ENCODE measurements at places on chromosomes 2 and 18.

DNA sequence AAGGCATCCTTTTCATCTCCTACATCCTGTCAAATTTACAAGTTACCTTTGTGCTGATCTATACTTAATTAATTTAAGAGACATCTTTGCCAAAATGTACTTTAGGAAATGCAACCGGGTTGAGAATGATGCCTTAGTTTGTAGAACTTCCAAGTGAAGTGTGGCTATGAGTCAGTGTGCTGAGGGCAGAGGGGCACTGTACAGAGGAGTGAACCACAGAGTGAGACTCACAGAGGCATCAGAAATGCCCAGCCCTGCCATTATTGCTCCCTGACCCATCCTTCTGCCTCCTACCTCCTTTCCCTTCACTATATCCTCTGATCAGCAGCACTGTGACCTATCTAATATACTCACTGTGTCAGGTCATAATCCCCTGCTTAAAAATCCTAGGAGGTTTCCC, 320.1 kb downstream of the LRRTM1 start:
- no peak for DNase-seq

DNA sequence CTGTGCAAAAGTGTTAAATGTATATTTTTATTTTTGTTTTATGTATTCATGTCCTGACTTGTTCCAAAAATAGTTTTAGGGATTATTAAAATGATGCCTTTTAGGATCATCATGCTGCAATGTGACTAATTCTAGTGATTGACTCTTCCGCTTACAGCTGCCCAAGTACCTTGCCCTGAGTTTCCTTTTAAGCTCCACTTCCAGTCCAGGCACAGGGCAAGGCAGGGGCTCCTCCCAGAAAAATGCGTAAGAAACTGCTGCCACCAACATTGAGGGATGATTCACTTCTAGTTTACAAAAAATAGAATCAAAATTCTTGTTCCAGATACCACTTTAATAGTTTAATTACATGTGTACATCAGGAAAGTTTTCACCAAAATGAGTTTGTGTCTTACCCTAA, 116.4 kb downstream of the IRS1 start:
- no peak for DNase-seq

DNA sequence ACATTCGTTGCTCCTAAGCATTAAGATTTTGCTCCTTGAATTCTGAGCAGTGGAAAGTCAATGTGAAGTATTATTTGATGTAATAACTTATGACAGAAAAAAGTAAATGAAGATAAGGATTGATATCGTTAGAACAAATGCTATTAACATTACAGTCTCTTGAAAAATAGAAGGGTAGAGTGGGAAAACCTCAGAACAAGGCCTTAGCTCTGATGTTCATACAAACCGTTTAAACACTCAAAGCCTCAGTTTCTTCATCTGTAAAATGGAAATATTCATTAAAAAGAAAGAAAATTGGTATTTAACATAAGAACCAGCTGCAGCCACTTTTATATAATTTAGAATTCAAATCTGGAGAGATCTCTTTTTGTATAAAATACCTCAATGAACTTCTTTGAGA, 250.4 kb upstream of the NCKAP5 start:
- DNase-seq, result no peak

GRCh38 chr2:234823196-234823876, 128.5 kb upstream of the SH3BP4 start:
- no peak for DNase-seq

DNA sequence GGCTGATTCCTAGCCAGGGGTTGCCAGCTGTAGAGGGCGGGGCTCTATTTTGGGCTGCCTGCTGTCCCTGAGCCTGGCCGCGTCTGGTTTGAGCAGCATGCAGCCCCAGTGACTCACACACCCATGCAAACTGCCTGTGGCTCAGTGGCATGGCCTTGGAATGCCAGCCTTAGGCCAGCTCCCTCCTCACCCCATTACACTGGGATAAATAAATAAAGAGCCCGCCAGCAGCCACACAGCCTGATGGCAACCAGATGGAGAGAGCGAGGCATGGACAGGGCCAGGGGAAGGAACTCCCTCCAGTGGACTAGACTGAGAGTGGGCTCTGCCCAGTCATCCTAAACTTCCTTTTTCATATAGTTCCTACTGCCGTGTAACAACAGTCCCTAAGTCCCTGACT, 18.3 kb downstream of the NHEJ1 start:
- no peak for DNase-seq
